ENCODE measurements at places on chromosomes 11 and 22. TPM values are rescaled to one million over a fixed set of nuclear protein-coding genes. Genes with fewer than 3 reads are reported as not detected.

SCGB1D2 gene
- not detected for total RNA-seq

CCDC15 gene
- total RNA-seq = 1.6 TPM

OR51E1 gene
- total RNA-seq = not detected

XBP1 gene
- 288 TPM for total RNA-seq

PMM1 gene
- 27.6 TPM for total RNA-seq

MS4A14 gene
- total RNA-seq = not detected

FGF19 gene
- total RNA-seq = not detected

SLC22A12 gene
- total RNA-seq = not detected

P4HA3 gene
- total RNA-seq = 3.5 TPM

SLC17A6 gene
- total RNA-seq = not detected

FGF3 gene
- total RNA-seq = not detected

IGSF22 gene
- not detected for total RNA-seq

CLDN5 gene
- total RNA-seq = not detected

DDX25 gene
- 0.16 TPM for total RNA-seq

ROM1 gene
- total RNA-seq = 5.5 TPM

UBQLNL gene
- 0.32 TPM for total RNA-seq

SLC22A6 gene
- total RNA-seq = not detected

SMTNL1 gene
- total RNA-seq = not detected

MAPK8IP2 gene
- total RNA-seq = 4.6 TPM

RFPL3 gene
- not detected for total RNA-seq

YPEL1 gene
- 0.73 TPM for total RNA-seq

ELMOD1 gene
- 0.16 TPM for total RNA-seq

MMP8 gene
- total RNA-seq = 2.3 TPM

SYT7 gene
- total RNA-seq = 0.65 TPM

FAM180B gene
- not detected for total RNA-seq

BACE1 gene
- total RNA-seq = 39.3 TPM

C22orf31 gene
- total RNA-seq = not detected

KCNJ5 gene
- total RNA-seq = 0.12 TPM

HBG2 gene
- total RNA-seq = not detected

FOLR3 gene
- total RNA-seq = not detected

TEX54 gene
- not detected for total RNA-seq

GALNT18 gene
- 0.49 TPM for total RNA-seq

MPPED1 gene
- not detected for total RNA-seq

TRIM64 gene
- not detected for total RNA-seq

OR52A1 gene
- total RNA-seq = not detected

MS4A3 gene
- not detected for total RNA-seq
